Fibroblast of skin of back (primary cell): ENCODE measurements at places on chromosomes 16 and 17.

- DNase-seq, result no peak
Observed at GRCh38 chr16:353404-354290, 1.1 kb upstream of the AXIN1 start.

DNA sequence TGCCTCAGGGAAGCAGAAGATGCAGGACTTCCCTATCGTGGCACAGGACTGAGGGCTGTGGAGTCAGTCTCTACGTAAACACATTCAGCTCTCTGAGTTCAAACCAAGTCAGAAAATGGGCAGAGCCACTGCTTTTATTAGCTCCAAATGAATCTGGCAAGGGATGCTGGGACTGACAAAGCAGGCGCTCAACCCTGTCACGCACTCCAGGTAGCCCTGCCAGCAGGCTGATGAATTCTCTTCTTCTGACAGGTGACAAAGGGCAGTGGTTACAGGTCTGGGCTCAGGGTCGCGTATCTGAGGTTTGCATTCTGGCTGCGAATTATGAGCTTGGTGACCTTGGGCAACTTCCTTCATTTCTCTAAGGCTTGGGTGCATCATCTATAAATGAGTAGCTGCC, 9.4 kb downstream of the RPH3AL start:
- DNase-seq, result no peak

DNA sequence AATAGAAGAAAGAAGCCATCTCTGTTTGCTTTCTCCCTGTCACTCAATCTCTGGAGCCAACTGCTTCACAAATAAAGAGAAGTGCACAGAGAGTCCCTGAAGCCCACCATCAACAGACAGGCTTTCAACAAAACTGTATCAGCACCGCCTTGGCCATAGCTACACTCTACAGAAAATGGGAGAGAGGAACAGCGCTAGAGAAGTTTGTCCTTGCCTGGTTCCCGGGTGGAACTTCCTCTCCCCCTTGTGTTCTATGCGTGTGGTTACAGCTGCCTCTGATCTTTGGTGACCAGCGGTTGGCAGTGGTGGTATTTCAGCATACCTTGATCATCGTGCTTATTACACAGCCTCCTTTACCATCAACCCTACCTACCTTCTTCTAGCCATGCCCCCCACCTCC, 91.4 kb upstream of the CCL2 start:
- DNase-seq, result no peak

- no peak for DNase-seq
Observed at GRCh38 chr17:2369551-2370210, 31.2 kb downstream of the MNT start.

DNA sequence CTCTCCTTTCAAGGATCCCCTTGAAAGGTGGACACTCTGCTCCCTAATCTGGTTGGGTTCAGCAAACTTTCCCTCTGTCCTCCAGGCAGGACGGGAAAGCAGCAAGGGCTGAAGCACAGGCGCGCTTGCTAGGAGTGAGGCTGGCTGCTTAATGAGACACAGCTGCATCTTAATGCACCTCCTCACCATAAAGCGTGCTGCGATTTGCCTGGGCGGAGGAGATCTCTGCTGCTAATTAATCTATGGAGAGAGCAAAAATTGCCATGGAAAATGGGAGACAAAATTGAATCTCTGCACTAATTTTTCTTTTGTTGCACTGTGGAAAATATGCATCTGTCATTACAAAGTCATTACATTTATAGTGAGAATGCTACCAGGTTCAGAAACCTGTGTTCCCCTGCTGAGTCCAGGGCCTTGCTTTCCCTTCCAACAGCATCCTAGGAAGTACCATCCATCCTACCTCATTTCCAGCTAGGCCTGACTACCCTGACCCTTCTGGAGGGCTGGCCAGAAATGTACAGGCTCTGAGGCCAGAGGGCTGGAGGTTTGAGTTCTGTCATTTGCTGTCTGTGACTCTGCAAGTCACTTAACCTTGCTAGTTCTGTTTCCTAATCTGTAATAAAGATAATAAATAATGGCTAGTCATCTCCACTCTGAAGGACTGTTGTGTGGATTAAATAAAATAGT, 43.5 kb upstream of the BCAR1 start:
- DNase-seq, result no peak

GRCh38 chr17:21394265-21394664, 18.1 kb downstream of the KCNJ12 start:
- DNase-seq, result peak; percentile 15

GRCh38 chr17:1073241-1073962, 76.5 kb downstream of the TIMM22 start:
- no peak for DNase-seq

DNA sequence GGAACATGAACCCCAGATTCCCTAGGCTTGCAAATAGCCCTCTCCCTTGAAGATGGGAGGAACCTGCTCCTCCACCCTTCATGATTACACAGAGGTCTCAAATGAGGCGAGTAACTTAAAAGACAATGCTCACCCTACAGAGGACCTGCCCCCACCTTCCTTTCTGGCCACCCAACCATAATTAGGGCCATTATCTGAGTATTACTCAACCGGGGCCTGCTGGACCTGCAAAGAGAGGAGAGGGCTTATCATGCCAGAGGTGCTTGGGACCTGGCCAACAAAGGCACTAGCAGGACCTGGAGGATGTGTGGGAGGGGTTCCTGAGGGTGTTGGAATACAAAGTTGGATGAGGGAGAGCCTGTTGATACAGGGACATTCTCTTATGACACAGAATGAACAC, 42.4 kb downstream of the RNF157 start:
- DNase-seq, result no peak

GRCh38 chr17:50128441-50129352, 1.3 kb downstream of the SAMD14 start:
- no peak for DNase-seq

DNA sequence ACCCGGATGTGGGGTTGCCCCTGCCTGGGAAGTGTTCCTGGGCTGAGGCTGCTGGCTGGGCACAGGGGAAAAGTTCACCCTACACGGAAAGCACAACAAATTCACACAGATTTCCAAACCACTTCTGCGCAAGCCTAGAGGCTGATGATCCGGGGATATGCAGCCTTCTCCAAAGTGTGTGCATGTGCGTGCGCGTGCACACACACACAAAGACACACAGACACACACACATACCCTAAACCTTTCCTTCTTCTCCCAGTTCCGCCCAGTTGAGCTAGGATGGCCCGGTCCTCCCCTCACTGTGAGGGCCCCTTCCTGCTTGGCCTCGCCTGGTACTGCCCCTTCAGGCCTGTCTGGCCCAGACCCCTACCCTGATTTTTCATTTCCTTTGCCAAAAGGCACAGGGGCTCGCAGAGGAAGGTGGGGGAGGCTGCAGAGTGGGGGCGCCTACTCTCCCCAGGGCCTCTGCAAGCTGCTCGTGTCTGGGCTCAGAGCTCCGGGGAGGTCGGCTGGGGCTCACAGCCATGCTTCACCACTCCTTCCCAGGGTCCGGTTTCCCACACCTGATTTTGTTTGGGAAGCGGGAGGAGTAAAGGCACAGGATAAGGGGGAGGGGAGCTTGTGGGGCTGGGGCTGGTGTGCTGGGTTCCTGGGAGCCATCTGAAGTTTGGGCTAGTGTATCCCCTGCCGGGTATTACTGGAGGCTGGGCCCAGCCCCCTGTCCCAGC, 144.7 kb downstream of the ENGASE start:
- no peak for DNase-seq

- DNase-seq, result no peak
Observed at GRCh38 chr16:19688396-19689024, 29.5 kb downstream of the KNOP1 start.

GRCh38 chr16:58049232-58050185, 24.0 kb downstream of the MMP15 start:
- DNase-seq, result no peak
